ENCODE measurements at places on chromosomes 3 and 15. TPM values are rescaled to one million over a fixed set of nuclear protein-coding genes. Genes with fewer than 3 reads are reported as not detected.

The MORC1 gene
- not detected for total RNA-seq

The MUC13 gene
- total RNA-seq, result not detected

The UROC1 gene
- total RNA-seq, result not detected

The CIP2A gene
- 31.7 TPM for total RNA-seq

The KCNH8 gene
- not detected for total RNA-seq

The IL12A gene
- 0.90 TPM for total RNA-seq

The PCYT1A gene
- 127 TPM for total RNA-seq

The TRPM1 gene
- total RNA-seq, result 0.28 TPM

The BCL2A1 gene
- total RNA-seq, result 4.5 TPM

The SLC12A1 gene
- not detected for total RNA-seq

The RHOV gene
- not detected for total RNA-seq

Measured in IMR-90 (cell line).